ENCODE measurements at places on chromosomes 1 and 21.

- DNase-seq = no peak
Measured at GRCh38 chr1:205976708-205977401, 26.3 kb downstream of the RAB7B start.

- no peak for DNase-seq
Measured at GRCh38 chr1:53025034-53025768, 36.8 kb upstream of the PODN start.

DNA sequence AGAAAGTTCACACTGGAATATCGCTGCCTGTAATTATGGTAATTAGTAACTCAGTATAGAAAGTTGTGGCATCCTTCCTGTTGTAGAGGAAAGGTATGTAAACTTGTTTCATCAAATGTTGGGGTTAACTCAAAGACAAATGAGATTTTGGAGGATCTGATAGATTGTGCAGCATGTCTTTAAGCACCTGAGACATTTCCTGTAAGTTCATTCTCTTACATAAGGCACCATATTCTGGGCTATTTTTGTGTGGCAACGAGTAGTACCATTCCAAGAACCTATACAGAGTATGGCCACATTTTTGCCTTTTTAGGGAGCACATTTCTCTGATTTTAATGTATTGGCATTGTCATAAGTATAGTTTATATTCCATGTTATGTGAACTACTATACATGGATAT, 88.8 kb downstream of the CDC14A start:
- DNase-seq = peak; percentile 49

GRCh38 chr1:239897458-239897857, 194.2 kb upstream of the FMN2 start:
- no peak for DNase-seq

GRCh38 chr1:177476676-177477075, 305.9 kb downstream of the BRINP2 start:
- no peak for DNase-seq

DNA sequence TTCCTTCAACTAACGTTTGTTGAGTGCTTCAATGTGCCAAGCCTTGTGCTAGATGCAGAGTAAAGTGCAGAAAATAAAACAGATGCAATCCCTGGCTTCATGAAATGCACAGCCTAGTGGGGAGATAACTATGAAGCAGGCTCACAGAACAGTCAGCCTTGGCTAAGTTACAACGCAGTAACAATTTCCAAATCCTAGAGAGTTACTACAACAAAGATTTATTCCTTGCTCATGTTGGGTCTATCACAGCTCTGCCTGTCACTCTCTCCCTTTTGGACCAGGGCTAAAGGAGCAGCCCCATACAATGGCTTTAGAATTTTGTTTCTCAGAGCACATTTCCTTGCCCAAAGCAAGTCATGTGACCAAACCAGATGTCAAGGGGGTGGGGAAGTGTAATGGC, 359.8 kb downstream of the ZNF326 start:
- no peak for DNase-seq

GRCh38 chr21:45419162-45419561, 14.2 kb downstream of the COL18A1 start:
- no peak for DNase-seq

GRCh38 chr1:245939756-245940345, 567.2 kb downstream of the SMYD3 start:
- DNase-seq = no peak

DNA sequence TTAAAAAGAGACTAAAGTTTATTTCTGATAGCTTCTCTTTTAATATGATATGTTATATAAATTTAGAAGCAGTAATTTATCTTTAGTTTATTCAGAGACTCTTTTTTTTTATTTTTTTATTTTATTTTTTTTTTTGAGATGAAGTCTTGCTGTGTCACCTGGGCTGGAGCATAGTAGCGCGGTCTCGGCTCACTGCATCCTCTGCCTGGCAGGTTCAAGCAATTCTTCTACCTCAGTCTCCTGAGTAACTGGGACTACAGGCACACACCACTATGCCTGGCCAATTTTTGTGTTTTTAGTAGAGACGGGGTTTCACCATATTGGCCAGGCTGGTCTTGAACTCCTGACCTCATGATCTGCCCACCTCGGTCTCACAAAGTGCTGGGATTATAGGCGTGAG, 89.6 kb downstream of the DISP1 start:
- DNase-seq = no peak

DNA sequence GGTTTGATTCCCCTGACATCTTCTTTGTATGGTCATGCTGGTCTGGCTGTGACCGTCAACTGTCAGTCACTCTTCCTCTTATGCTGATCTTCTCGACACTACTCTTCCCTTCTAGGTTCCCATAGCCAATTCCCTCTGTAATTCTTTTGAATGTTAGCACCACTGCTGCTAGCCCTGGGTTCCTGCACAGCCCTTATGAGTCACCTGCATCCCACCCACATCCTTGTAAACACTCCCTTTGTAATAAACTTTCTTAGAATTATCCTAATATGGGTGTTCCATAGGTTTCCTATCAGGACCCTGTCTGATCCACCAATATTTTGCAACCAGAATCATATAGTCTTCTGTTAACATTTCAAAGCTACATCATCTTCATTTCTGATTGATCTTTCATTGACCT, 37.1 kb downstream of the JUN start:
- no peak for DNase-seq

GRCh38 chr1:39992234-39992633, 37.3 kb downstream of the MFSD2A start:
- DNase-seq = no peak

- no peak for DNase-seq
Measured at GRCh38 chr21:37364722-37365121, 1.9 kb upstream of the DYRK1A start.

DNA sequence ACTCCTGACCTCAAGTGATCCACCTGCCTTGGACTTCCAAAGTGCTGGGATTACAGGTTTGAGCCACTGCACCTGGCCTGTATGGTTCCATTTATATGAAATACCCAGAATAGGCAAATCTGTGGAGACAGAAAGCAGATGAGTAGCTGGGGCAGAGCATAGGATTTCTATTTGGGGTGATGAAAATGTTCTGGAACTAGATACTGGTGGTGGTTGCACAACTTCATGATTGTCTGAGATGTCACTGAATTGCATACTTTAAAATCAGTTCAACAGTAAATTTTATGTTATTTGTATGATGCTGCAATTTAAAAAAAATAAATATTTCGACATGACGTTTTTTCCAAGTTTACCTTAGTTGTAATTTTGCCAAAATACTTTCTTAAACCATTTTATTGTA, 23.9 kb downstream of the ITSN1 start:
- no peak for DNase-seq

DNA sequence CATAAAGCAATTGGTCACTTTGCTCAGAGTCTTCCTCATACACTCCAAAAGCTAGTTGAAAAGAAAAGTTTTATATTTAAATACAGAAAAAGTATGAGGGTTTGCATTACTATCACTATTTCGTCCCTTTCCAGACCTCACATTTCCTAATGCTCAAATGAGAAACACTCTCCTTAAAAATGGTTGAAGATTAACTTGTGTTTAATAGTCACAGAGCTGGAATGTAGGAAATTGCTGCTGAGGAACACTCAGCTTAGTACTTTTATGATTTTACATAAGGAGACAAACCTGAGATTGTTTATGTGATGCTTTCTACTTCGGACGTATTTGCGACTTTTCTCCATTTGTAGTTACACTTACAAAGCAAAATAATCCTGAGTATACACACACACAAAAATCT, 39.8 kb downstream of the MYSM1 start:
- no peak for DNase-seq

DNA sequence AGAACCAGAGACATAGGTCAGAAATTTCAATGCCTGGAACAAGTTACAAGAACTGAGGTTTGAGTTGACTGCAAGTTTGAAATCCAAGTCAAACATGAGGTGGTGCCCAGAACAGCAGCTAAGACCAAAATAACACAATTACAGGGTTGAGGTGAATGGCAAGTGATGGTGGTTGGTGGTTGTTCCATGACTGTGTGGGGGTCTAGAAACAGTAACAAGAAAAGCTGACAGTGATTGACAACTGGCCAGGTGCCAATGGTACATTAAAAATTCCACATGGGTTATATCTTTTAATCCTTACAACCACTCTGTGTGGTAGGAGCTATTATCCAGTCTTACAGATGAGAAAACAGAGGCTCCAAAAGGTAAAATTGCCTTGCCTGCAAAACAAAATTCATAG, 32.0 kb downstream of the RIMS3 start:
- DNase-seq = no peak

DNA sequence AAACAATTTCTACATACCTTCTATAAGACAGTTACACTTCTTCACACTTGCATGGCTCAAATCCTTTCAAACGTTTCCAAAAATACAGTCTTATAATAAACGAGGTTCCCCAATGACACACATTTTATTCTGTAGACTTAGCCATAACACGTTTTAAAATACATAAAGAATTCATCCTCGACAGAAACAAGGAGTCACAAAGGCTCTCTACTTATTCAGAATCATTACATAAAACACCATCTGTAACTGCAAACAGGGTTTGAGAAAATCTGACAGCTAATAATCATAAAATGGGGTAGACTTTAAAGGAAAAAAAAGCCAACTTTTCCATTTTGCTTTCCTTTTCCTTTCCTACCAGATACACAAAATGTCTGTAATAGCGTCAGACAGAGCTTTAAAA, 1.8 kb downstream of the PIK3R3 start:
- DNase-seq = no peak

DNA sequence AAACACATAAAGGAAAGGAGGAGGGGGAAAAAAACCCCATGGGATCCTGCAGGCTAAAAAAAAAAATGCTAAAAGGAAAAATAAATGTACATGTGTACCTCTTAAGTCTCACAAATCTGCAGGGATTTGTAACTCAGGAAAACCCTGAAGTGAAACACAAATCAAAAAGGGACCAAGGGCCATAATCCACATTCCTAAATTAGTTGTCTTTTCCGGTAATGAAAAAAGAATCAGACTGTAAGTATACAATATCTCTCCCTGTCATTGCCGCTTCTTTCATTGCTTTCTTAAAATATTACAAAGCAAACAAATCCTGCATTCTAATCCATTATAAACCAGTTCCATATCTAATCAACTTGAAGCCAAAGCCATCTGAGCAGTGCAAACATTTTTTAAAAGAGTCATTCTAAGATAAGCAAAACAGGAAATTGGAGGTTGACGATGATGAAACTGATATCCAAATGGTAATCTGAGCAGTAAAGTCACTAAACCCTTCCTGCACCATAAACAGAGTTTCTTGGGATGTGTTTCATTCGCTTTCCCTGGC, 58.7 kb upstream of the SIM2 start:
- no peak for DNase-seq

- DNase-seq = no peak
Measured at GRCh38 chr1:186648613-186649012, 31.6 kb downstream of the PTGS2 start.

DNA sequence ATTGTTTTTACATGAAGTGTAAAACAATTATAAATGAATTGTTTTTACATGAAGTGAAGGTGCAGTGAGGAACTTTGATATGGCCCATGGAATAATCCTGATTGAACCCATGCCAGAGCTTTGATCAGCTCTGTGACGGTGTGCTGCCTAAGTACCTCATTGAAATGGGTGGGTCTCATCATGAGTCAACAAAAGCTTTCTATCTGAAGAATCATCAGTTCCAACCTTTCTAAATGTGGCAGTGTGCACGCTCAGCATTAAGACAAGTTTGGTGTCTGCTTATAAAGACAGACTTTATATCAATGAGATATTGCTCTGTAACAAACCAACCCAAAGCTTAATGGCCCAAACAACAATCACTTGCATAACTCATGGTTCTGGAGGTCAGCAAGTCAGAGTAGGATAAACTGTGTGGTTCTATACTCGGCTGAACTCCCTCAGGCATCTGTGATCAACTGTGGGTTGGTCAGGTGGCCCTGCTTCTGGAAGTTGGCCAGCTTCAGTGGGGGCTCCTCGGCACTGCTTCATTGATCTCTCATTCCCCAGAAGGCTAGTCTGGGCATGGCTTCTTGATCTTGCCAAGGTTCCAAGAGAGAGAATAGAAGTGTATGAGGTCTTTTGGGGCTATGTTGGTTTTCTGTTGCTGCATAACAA, 258.0 kb downstream of the LTN1 start:
- no peak for DNase-seq

- no peak for DNase-seq
Measured at GRCh38 chr1:226132728-226133503, 53.6 kb downstream of the ACBD3 start.

DNA sequence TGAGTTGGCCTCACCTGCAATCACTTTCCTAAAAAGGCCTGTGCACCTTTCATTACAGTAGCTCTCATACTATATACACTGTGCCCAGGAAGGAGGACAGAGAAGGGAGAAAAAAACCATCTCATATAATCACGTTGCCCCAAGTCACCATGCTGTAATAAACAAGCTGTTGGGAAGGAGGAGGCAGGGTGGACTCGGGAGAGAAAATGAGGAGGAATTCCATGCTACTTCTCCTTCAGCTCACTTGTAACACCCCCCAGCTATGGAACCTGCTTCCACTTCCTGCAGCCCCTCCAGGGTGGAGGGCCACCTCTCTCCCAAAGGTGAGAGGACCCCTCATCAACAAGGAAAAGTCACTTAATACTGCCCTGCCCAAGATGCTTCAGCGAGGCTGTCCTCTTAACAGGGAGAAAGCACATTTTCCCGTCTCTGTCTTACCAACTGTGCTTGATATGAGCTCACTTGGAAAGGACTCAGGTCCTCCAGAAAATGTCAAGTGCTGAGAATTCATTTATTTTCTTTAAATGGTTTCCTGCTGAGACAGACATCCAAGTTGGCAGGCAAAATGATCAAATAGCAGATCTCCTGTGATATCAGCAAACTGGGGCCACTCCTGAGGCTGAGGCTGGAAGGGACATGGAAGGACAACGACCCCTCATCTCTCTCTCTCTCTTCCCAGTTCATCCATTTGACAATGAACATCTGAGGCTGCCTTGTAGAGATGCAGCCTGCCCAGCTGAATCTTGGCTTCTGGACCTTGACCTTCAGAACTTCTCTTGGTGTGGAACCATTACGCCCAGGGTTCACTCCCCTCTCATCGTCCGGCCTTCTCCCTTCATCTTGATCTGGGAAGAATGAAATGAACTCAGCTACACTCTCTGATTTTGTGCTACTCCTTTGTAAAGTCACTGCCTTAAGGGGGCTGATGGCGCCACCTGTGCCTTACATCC, 54.0 kb downstream of the CAPN9 start:
- DNase-seq = no peak

DNA sequence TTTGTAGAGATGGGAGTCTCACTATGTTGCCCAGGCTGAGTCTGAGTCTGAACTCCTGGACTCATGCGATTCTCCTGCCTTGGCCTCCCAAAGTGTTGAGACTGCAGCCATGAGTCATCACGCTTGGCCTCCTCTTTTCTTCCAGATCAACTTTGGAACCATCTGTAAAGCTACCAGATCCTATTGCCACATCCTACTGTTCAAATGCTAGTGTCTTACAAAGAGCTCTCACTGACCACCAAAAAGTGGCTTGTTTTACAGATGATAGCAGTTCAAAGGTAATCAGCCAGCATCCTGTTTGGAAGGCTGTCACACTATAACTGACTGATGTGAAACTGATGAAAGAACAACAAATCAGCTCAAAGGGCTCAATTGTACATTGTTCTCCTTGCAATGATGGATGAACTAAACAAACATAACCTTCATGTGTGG, 221.6 kb downstream of the AKT3 start:
- DNase-seq = no peak

GRCh38 chr1:53203466-53203865, 6.8 kb downstream of the CPT2 start:
- DNase-seq = no peak

Data from CD4-positive, alpha-beta T cell treated with Interleukin-10 for 1 hour (primary cell).